Left ventricle myocardium superior (tissue), 1 donor: ENCODE measurements at places on chromosomes 11 and 22.

GRCh38 chr11:67697846-67698245 is 23.4 kb upstream of the ALDH3B2 start:
- DNase-seq, result no peak

- no peak for DNase-seq
These were observed 371.8 kb upstream of the CHORDC1 start for GRCh38 chr11:90594658-90595057.

- DNase-seq, result no peak
These were observed 21.3 kb upstream of the SLC5A1 start for GRCh38 chr22:32021716-32022115.

DNA sequence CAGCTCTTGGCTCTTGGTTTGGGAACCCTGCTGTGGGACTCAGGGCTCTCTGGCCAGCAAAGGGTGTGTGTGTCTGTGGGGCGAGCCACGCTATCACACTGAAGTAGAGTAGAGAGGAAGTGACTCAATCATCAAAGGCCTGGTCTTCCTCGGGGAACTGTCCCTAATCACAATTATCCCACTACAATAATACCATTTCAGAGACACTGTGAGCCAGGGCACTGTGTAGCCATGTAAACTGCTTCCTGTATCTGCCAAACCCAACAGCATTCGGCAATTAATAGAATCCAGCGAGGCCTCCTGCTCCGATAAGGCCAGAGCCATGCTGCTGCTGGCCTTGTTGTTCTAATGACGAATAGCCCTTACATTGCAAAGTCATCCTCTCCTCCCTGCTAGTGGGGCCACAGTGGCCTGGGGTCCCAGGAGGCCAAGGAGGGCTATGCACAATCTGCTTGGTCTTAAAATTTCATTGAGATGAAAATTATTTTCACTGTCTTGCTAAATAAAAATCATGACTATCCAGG is 49.8 kb upstream of the LMO2 start:
- DNase-seq, result no peak

DNA sequence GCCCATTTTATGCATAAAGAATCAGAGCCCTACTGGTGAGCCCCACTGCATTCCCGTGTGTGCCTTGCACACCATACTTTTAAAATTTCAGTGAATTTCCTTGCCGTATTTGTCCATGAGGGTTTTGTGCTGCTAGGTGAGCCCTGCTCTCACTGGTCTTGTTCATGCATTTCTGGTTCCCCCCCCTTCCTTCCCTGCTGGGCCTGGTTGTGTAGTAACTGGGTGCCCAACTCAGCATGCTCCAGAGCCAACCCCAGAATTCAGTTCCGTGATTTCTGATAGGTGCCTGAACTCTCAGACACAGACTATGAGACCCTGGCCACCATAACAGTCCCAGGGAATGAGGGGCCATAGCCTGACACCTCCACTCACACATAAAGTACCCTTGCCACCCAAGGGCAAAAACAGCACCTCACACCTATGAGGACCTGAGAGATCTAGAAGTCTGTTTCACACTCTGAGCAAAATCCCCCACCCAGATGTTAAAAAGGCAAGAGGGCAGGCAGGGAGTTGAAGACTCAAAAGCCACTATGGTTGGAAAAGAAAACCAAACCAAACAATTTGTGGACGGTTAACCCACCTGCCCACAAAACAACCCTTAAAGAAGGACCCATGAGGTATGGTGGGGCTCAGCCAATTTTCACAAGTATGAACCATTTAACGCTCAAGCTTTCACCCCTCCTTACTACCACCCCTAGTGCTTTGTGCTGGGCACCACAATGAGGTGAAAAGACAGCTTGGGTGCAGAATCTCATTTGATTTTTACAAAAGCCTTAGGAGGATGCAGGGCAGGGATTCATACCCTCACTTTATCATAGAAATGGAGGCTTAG is 16.8 kb upstream of the IL10RA start:
- no peak for DNase-seq

GRCh38 chr11:61298663-61299244 is 3.6 kb upstream of the VWCE start:
- no peak for DNase-seq

DNA sequence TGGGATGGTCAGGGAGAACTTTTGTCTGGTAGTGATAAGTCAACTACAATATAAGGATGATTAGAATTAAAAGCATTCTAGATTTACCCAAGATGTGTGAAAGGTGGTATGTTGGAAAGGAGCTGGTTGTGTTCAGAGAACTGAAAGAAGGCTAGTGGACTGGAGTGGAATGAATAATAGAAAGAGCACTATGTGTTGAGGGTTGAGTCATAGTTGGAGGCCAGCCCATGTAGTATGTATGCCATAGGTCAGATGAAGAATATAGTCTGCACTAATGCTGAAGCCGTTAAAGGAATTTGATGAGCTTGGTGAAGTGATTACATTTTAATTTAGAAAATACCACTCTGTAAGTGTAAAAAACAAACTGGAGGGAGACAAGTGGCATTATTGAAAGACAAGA is 514.1 kb downstream of the CNTN5 start:
- DNase-seq, result no peak

GRCh38 chr11:35318977-35319925 is 100.1 kb downstream of the SLC1A2 start:
- DNase-seq, result no peak

GRCh38 chr22:50271519-50271970 is 1.4 kb upstream of the MAPK11 start:
- DNase-seq, result peak; percentile 83

DNA sequence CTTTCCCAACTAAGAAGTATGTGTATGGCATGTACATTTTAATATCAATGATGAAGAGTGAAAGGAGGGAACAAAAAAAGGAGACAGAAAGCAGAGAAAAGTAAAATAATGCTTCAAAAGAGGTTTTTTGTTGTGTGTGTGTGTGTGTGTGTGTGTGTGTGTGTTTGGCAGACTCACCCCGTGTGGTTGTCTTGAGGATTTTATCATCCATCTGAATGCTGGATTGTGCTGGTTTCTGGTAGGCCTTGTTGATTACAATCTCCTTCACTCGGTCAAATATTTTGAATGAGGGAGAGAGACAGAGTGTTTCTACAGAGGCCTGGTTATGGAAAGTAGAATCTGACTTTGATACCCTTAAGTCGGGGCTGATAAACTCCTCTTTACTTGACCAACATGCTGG is 128.5 kb downstream of the ENTHD1 start:
- no peak for DNase-seq

DNA sequence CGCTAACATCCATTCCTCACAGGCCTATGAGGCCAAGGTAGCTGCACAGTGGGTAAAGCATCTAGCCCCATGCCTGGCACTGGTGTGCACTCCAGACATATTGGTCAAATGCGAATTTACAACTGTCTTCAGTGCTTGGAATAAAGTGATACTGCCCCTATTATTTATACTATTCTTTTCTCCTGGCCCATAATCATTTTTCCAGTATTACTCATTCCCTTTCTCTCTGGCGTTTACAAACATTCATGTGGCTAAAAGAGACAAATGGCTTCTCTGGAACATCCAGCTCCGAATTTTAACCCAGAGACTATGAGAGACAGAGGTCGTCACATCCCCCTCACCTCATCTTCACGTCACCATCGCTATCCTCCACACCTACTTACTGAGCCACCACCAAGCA is 87.2 kb upstream of the PITPNB start:
- no peak for DNase-seq

DNA sequence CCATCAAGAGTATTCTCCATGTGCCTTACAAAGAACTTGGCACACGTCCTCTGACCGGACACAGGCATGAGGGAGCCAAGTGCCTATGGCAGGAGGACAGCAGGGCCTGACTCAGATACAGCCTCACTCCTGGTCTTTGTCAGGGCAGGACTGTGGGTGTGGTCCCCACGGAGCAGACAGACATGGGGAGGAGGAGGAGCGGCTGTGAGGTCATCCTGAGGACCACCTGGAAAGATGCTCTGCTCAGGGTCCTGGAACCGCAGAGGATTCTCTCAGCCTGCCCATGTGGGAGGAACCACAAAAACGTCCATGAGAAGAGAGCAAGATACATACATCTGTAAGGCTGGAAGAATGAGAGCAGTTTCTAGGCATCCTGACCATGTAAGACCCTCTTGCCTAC is 576.3 kb downstream of the BRD1 start:
- DNase-seq, result no peak

- no peak for DNase-seq
These were observed 7.0 kb upstream of the P2RY2 start for GRCh38 chr11:73210916-73211667.

GRCh38 chr11:98545544-98546175 is 475.1 kb upstream of the CNTN5 start:
- no peak for DNase-seq

DNA sequence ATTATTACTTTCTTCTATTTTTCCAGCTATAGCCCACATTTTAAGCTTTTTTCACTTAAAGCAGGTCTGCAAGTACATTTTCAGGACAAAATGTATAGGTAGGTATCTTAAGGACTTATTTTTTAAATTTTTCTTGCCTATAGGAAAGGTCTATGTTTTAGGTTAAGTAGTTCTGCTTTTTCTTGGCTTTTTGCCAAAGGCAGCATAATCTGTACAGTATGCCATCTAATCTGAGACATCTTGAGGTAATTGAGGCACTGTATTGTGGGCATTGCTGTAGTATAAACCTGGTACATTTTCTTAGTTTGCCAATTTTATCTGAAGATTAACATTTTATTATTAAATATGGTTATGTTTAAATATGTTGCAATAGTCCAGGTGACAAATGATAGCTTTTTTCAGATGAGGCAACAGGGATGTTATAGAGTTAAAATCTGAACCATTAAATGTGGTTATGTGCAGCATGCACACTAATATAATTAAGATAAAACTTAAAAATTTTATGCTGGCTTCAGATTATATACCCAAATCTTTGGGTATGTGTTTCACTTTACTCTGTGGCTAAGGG is 42.9 kb downstream of the QSER1 start:
- no peak for DNase-seq

DNA sequence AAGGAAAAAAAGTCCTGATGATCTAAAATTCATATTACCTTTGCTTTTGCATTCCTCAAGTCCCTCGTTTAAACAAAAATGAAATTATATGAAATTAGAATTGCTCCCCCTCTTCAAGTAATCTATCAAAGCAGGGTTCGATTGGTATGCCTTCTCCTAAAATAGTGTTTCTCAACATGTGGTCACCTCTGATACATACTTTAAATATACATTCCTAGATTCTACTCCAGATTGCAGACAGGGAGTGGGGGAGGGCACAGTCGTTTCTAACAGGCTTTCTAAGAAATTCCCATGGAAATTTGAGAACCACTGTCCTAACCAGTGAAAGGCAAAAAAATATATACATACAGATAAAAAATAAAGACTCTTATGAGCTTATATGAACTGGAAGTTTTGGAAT is 22.6 kb upstream of the IRAG1 start:
- no peak for DNase-seq

- DNase-seq, result peak; percentile 83
These were observed 15.7 kb downstream of the DAGLA start for GRCh38 chr11:61695917-61696316.

- no peak for DNase-seq
These were observed 47.6 kb upstream of the OLFML1 start for GRCh38 chr11:7437696-7438095.

DNA sequence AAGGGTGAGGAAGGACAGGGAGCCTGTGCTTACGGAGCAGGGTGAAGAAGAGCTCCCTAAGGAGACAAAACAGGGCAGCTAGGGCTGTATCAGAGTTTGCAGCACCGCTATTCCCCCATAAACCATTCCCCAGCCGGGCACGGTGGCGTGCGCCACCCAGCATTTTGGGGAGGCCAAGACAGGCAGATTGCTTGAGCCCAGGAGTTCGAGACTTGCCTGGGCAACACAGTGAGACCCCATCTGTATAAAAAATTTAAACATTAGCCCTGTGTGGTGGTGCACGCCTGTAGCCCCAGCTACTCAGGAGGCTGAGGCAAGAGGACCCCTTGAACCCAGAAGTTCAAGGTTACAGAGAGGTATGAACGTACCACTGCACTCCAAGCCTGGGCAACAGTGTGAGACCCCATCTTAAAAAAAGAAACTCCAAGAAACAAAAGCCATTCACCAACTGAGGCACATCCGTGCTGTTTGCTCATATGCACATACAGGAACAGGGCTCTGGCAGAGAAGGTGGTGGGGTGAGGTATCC is 4.7 kb downstream of the GAL3ST1 start:
- peak; percentile 17 for DNase-seq

DNA sequence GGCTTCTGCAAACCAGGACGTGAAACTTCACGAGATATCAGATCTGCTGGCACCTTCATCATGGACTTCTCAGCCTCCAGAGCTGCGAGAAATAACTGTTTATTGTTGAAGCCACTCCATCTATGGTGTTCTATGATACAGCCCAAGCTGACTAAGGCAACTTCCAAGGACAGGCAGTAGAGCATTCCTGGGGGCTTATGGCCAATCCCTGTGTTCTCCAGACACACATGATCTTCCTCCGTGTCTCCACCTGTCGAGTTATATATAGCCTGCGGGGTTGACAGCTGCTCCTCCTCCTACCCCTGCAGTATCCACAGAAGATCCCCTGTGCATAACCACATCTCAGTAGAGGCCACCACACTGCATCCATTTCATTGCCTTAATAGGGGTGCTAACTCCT is 11.0 kb downstream of the TP53AIP1 start:
- no peak for DNase-seq

GRCh38 chr11:47606731-47607130 is 12.5 kb upstream of the C1QTNF4 start:
- DNase-seq, result peak; percentile 51

DNA sequence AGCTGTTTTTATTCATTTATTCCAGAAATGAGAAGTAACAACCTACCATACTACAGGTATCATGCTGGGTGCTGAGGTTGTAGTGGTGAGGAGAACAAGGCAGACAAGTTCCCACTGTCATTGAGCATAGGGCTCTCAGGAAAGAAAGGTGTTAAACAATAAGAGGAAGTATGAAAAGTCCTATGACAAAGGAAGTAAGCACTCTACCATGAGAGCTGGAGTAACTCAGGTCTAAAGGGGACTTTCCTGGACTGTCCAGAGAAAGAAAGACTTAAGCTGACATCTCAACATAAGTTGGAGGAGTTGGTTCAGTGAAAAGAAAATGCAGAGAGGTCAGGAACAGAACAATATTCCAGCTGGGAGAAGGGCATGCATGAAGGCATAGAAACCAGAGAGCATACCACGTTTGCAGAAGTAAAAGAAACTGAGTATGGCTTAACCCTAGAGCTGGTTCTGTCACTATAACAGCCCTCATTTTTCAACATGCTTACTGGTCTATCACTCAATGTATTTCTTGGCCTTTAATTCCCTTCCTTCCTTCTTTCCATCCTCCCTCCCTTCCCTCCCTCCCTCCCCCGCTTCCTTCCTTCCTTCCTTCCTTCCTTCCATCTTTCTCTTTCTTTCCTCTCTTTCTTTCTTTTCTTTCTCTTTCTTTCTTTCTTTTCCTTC is 137.8 kb upstream of the BDNF start:
- no peak for DNase-seq

DNA sequence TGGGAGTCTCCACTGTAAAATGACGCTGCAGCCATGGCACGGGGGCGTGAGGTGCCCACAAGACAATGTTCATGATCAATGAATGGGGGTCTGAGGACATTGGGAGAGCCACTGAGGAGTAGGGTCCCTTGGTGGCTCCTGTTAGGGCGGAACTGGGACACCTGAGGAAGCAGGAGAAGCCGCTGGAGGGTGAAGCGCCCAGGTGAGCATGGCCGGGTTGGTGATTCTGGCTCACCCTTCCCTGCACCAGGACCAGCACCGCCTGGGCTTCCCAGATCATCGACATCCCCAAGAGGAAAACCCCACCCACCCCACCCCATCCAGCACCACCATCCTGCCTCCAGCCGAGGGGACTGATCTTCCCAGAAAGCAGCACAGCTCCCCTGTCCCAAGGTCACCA is 30.6 kb downstream of the SHANK2 start:
- no peak for DNase-seq
